ENCODE measurements at places on chromosomes 16 and 17.

DNA sequence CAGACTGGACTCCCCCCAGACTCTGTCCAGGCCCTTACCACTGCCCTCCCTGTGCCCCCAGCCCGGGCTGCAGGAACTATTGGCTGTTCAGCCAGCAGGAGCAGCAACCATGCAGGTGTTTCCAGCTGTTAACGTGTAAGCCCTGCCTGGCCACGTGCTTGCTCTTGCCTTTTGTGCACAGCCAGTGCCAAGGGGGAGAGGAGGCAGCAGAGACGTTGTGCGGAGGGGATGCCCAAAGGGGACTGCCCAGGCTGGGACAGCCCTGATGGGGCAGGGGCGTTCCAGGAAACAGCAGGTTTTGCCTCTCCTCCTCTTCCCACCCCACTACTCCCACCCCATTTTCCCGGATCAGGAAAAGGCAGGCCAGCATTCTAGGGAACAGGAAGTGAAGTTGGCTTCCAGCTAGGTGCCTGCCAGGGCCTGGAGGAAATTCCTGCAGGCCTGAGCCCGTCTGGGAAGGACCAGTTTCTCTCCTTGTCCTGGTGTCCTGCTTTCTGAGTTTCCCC lies 16.7 kb upstream of the LASP1NB start:
- DNase-seq = no peak

GRCh38 chr16:765488-765865 lies 4.9 kb downstream of the MSLN start:
- no peak for DNase-seq

GRCh38 chr17:75765981-75766380 lies 989 bp upstream of the GALK1 start:
- DNase-seq = no peak

DNA sequence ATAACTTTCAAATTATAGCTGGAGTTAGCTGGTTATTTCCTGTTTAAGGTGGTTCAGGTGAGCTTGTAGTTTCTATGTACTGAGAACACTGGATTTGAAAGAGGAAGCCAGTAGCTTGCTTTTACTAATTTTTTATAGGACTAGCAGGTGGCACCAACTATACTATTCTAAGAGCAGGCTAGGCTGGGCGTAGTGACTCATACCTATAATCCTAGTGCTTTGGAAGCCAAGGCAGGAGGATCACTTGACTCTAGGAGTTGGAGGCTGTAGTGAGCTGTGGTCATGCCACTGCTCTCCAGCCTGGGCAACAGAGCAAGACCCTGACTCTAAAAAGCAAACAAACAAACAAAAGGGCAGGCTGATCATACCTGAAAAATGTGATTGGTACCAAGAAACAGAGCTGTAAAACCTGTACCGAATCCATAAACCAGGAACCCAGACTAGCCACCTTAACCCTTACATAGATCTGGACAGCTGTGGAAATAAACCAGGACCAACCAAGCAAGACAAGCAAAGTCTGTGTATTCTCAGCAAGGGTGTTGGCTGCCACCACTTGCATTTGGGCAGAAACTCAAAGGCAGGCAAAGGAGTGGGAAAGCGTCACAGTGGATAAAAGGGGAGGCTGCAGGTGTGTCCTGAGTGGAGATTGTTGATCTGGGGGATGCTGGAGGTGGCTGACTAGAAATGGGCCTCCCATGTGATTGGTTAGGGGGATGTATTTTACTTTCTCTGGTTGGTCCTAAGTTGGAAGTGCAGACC lies 36.3 kb downstream of the SLC47A1 start:
- DNase-seq = no peak

- DNase-seq = no peak
These were observed 45.3 kb upstream of the ZCCHC14 start for GRCh38 chr16:87538160-87538559.

DNA sequence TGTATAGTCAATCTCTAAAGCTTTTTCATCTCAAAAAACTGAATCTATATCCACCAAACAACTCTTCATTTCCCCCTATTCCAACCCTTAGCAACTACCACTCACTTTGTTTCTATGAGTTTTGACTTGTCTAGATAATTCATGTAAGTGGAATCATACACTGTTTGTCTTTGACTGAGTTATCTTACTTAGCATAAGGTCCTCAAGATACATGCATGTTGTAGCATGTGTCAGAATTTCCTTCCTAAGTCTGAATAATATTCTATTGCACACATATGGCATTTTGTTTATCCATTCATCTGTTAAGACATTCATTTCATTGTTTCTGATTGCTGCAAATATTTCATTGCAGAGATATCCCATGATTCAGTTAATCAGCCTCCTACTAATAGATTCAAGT lies 72.2 kb downstream of the SSH2 start:
- no peak for DNase-seq

DNA sequence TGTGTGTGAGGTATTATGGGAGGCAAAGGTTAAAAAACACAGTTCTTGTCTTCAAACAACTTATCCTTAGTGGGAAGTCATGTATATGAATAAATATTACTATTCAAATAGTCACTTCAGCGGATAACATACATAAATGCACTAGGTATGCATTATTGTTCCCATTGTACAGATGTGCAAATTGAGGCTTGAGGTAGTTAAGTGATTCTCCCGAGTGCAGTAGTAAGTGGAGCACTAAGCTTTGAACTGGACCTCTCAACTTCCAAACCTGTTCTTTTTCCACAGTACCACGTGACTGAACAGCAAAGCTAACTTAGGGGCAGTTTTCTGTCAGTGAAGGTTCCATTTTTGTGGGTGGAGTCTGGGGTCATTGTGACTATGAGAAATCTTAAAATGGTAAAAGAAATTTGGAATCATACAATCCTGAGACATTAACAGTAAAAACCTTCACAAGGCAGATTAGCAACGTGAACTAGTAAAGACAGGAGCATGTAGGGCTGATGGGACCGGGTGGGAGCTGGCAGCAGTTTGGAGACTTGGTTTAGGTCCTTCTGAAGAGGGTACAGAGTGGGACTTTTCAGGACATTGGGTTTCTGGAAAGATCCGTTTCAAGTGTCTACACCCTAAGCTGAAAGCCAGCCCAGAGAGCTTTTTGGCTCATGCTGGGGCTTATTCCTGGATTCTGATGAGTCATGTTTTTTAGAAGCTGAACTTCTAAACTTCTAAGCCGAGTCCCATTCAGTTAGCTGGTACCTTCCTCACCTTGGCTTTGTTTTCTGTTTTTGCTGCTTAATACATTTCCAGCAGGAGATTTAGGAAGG lies 204.9 kb downstream of the PRKCA start:
- DNase-seq = no peak

GRCh38 chr16:85754413-85754812 lies 3.5 kb upstream of the C16orf74 start:
- DNase-seq = peak; percentile 87

DNA sequence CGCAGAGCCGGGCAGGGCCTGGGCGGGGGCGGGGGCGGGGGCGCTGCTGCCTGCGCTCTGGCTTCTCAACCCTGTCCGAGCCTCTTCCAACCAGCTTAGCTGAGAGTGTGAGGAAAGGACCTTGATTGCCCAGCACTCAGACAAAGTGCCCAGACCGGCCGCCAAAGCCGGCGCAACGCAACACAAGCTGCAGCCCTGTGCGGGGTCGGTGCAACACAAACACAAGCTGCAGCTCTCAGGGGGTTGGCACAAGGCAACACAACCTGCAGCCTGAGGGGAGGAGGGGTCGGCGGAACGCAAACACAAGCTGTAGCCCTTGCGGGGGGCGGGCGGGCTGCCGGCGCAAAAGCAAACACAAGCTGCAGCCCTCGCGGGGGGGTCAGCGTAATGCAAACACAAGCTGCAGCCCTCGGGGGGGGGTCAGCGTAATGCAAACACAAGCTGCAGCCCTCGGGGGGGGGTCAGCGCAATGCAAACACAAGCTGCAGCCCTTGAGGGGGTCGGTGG lies 60.0 kb downstream of the KLHDC4 start:
- DNase-seq = peak; percentile 59

- no peak for DNase-seq
These were observed 8.0 kb downstream of the FBF1 start for GRCh38 chr17:75932852-75933251.

DNA sequence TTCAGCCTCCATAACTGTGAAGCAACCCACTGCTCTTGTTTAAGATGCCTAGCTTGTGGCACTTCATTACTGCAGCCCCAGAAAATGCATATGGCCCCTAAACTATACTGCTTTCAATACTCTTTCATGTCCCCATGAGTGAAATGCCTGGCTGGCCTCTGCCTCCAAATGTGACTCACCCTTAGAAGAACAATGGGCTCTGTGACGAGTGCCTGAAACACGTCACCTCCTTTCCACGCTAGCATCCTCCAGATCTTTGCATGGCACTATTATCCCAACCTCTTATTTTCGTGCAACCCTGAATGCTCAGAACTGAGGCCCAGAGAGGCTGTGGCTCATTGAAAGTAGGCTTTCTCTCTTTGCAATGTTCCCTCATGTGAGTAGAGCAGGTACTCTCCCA lies 233.1 kb downstream of the CBLN1 start:
- DNase-seq = no peak

GRCh38 chr17:76394166-76394565 lies 9.8 kb downstream of the SPHK1 start:
- DNase-seq = no peak

Measured in NCI-H1092 treated with DMSO at 0.1 percent for 48 hours (cell line).